ENCODE measurements at places on chromosomes 6 and 20. TPM values are rescaled to one million over a fixed set of nuclear protein-coding genes. Genes with fewer than 3 reads are reported as not detected.

The ARFRP1 gene
- total RNA-seq = 49.4 TPM

The CALHM4 gene
- total RNA-seq = not detected

The ABHD16B gene
- not detected for total RNA-seq

The LTA gene
- 0.46 TPM for total RNA-seq

The HLA-B gene
- total RNA-seq = 2,632 TPM

The LST1 gene
- 68.1 TPM for total RNA-seq

The PDE7B gene
- total RNA-seq = 4.2 TPM

The APCDD1L gene
- not detected for total RNA-seq

The DOK5 gene
- 0.69 TPM for total RNA-seq

The HNF4A gene
- total RNA-seq = 0.20 TPM

The GCNT2 gene
- 27.4 TPM for total RNA-seq

The GMPR gene
- total RNA-seq = 17.6 TPM

The CBLN4 gene
- 1.5 TPM for total RNA-seq

The SNAP91 gene
- total RNA-seq = not detected

The MLN gene
- total RNA-seq = not detected

The TBP gene
- 12.8 TPM for total RNA-seq

The LY86 gene
- total RNA-seq = 13.8 TPM

The WFDC5 gene
- 1.3 TPM for total RNA-seq

The PLCB4 gene
- 7.9 TPM for total RNA-seq

The KIF3B gene
- 29.0 TPM for total RNA-seq

The COL9A3 gene
- total RNA-seq = 1.1 TPM

The CTAGE9 gene
- not detected for total RNA-seq

The LIN28B gene
- total RNA-seq = not detected

The SLC35F1 gene
- 0.29 TPM for total RNA-seq

The CST4 gene
- total RNA-seq = not detected

The SLC17A1 gene
- not detected for total RNA-seq

The SCRT2 gene
- not detected for total RNA-seq

The CTCFL gene
- not detected for total RNA-seq

The TAGAP gene
- 12.9 TPM for total RNA-seq

The SMIM13 gene
- 8.4 TPM for total RNA-seq

The TENT5A gene
- total RNA-seq = 17.2 TPM

The DZANK1 gene
- 2.7 TPM for total RNA-seq

The OVOL2 gene
- total RNA-seq = 6.7 TPM

The LY6G6F gene
- not detected for total RNA-seq

The GNAS-AS1 gene
- 1.1 TPM for total RNA-seq

The CLIC5 gene
- total RNA-seq = 131 TPM

The OARD1 gene
- 22.1 TPM for total RNA-seq

The CAGE1 gene
- total RNA-seq = not detected

The HLA-DMA gene
- total RNA-seq = 197 TPM

The SLC22A16 gene
- 0.87 TPM for total RNA-seq

The CRISP3 gene
- total RNA-seq = not detected

The MAS1 gene
- not detected for total RNA-seq

The HSD17B8 gene
- 14.7 TPM for total RNA-seq

The PRR18 gene
- not detected for total RNA-seq

The IL20RA gene
- total RNA-seq = 13.3 TPM

The AGER gene
- total RNA-seq = 1,590 TPM

Data from upper lobe of right lung (tissue), 1 donor.